NCI-H1417 treated with DMSO at 0.1 percent for 48 hours (cell line): ENCODE measurements at places on chromosomes 2 and 18.

DNA sequence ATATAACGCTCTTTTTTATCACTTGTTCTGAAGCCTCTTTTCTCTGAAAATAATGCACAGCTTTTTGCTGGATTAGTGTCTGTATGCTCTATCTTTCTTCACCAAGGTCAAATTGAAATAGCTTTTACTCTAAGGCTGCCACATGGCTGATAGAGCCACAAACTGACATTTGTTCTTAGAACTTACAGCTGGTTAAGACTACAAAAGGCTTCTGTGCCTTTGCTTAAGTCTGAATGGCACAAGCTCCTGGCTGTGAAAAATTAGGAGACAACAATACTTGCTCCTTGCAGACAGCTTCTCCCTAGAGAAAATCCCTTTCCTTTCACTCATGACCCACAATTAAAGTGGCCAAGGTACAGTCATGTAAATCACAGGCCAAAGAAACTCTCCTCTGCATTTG is 515.3 kb downstream of the DSC3 start:
- no peak for DNase-seq

GRCh38 chr2:223300326-223300725 is 248.3 kb downstream of the KCNE4 start:
- no peak for DNase-seq

DNA sequence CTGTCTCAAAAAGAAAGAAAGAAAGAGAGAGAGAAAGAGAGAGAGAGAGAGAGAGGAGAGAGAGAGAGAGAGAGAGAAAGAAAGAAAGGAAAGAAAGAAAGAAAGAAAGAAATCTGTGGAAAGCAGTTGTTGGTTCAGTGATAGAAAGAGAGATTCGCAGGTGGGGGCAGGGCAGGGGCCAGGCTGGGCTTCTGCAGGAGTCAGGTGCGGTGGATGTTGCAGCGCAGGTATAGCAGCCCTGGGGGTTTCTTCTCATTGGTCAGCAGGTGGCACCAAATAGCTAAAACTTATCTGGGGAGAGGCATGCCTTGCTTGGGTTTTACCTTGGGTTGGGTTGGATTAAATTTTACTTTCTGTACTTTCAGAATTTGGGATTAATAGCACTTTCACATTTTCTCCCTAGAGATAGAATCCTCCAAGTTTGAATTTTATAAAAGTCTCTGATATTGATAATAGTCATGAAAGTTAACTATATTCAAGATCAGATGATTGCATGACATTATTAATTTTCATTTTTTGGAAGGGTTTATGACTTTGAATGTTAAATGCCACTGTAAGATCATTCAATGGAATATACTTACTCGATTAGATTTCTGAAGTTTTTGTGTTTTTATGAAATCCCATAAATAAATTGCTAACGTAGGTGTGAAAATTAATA is 66.6 kb downstream of the SPTBN1 start:
- peak; percentile 26 for DNase-seq

DNA sequence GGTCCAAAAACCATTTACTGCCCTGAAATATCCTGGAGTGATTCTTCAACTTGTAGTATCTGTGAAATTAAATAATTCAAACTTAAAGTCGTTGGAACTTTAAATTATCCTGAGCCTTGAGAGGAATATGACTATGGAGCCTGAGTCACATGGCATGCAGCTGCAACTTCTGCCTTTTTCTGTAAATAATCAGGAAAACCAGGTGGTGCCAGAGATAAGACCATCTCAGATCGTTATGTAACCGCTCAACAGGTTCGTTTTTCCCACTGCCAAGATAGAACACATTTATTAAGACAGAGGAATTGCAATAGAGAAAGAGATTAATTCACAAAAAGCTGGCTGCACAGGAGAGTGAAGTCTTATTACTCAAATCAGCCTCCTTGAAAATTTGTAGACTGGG is 876.5 kb downstream of the SUCLG1 start:
- no peak for DNase-seq

DNA sequence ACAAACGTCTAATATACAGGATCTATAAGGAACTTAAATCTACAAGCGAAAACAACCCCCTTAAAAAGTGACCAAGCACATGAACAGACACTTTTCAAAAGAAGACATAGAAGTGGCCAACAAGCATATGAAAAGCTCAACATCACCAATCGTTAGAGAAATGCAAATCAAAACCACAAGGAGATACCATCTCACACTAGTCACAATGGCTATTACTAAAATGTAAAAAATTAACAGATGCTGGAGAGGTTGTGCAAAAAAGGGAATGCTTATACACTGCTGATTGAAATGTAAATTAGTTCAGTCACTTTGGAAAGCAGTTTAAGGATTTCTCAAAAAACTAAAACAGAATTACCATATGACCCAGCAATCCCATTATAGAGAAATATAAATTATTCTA is 1148.5 kb upstream of the FAM98A start:
- DNase-seq, result no peak

DNA sequence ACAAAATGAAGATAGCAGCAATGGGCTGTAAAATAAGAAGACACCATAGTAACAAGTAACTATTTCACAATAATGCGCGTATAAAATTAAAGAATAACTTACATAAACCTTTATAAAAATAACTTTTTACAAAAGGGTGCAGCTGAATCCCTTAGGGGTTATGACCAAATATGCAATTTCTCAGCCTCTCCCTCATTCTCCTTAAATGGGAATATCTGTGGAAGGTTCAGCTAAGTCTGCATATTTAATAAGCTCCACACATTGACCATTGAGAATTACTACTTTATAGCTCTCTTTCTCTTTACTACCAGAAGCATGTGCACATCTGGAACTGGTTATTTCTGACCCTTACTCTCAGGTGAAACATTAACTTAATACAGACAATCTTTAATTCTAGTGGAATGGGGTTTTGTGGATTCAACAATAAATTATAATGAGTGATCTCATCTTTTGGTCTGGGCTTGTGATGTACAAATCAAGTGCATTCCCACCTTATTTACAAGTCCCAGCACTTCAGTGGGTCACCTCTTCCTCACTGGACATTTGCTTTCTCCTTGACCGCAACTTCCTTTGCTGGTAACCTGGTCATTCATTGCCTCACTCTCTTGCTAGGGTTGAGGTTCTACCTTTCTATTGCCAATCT is 15.7 kb downstream of the ARHGAP15 start:
- no peak for DNase-seq

- DNase-seq, result no peak
Observed at GRCh38 chr18:46754188-46754587, 2.7 kb downstream of the ST8SIA5 start.

- DNase-seq, result peak; percentile 9
Observed at GRCh38 chr2:218648088-218648786, 11.2 kb downstream of the ZNF142 start.

DNA sequence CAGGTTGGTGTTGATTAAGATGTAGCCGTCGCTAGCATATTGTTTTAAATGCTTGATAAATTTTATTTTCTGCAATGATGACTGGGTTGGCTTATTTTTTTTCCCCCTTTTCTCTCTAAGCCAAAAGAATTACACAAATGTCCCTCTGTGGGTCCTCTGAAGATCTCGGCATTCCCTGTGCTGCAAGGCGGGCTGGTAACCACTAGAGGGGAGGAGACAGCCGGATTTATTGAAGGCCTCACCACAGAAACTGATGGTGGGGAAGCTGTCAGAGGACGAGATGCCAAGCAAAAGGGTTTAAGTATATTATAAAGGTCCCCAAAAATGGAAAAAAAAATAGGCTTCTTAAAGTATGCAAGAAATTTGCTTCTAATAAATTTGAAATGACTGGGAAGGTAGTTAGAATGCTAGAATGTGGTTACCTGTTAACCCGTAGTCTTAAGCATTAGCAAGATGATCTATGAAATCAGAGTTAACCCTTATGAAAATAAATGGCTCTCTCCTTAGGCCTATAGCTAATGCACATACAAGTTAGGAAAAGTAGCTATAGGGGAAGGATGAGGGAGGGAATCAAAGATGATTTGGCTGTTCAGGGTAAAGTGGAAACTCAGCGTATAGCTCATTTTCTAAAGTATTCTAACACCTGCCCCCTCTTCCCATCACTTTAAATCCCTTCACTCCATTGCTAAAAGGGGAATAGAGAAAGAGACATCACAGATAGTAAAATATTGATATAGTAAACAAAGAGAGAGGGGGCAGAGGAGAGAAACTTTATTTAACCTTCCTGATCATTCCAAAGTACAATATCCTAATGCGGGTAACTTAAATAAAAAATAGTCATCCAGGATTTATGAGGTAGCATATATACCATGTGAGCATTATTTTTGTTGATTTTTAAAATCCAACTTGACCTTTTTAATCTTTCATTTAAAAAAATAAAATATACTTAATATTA is 894.5 kb upstream of the POU3F3 start:
- DNase-seq, result no peak

DNA sequence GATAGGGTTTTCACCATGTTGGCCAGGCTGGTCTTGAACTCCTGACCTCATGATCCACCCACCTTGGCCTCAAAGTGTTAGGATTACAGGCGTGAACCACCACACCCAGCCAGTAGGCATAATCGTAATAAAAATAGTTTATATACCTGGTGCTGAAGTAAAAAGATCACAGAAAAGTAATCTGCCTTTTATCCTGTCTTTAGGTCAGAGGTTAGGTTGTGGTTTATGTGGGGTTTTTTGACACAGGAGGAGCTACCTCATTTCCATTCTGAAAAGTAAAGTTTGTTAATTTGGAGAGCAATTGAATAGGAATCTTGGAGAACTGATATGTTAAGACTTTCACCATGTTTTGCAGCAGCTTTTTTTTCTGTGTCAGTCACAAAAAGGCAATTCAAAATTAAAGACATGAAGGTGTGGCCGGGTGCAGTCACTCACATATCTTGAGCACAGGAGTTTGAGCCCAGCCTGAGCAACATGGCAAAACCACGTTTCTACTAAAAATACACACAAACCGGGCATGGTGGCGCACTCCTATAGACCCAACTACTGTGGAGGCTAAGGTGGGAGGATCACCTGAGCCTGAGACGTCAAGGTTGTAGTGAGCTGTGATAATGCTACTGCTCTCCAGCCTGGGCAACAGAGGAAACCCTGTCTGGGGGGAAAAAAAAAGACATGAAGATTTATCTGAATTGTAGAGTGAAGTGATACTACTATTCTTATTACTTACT is 31.5 kb downstream of the CCNT2 start:
- DNase-seq, result no peak

DNA sequence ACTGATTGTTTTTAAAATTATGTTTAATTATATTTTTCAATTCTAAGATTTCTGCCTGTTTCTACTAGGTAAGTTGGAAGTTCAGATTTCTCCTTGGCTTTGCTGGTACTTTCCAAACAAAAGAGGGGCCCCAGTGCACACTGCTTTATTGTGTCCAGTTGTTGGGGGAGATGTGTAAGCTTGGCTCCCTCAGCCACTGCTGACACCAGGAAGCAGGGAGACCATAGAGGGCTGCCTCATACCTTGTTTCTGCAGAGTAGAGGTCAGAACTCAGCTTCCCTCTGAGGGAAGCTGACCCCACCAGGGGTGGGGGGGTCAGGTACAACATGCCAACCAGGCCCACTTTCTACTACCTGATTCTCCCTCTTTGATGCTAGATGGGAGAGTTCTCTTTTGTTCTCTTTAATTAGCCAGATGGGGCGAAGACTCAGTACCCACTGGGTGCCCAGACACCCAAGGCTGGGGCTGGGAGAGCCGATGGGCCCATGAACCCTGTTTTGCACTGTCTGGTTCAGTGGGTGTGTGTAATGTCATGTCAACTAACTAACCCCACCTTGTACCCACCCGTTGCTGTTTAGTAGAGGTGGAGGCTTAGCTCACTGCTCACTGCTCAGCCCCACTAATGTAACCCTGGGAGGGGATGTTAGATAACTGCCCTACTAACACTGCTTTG is 14.7 kb downstream of the BCL2L11 start:
- no peak for DNase-seq

DNA sequence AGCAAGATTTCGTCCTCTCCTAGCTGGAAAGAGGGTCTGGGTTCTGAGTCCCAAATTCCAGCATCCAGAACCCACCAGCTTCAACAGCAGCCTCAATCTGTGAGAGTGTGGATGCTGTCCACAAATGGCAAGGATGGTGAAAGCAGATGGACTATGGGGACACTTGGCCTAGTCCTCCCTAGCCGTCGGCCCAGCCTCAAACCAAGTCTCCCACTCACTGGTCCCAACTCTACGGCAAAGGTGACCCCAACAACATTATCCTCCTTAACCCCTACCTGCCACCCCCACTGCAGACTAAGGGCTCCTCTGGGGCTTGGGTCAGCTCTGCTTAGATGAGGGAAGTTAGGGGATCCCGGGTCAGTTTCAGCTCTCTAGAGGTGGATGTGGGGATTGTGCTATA is 57.3 kb downstream of the TNS1 start:
- no peak for DNase-seq

- peak; percentile 78 for DNase-seq
Observed at GRCh38 chr2:96832754-96833507, 10.9 kb downstream of the ANKRD23 start.

GRCh38 chr2:232997749-232998665 is 15.0 kb downstream of the NGEF start:
- DNase-seq, result no peak

DNA sequence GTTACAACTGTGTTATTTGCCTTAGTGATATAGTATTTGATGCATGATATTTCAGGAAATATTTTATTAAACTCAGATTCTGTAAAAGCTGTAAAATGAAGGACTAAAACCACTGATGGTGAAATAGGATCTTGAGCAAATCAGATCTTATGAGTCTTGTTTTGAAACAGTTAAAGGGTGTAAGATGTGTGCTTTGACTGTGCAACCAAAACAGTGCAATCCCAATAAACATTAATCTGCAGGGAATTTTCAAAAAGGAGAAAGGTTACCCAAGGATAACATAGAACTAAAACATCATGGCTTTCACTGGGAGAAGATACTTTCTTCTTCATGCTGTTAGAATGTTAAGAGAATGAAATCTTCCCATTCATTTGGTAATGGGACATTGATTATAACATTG is 378.7 kb downstream of the PARD3B start:
- DNase-seq, result no peak

DNA sequence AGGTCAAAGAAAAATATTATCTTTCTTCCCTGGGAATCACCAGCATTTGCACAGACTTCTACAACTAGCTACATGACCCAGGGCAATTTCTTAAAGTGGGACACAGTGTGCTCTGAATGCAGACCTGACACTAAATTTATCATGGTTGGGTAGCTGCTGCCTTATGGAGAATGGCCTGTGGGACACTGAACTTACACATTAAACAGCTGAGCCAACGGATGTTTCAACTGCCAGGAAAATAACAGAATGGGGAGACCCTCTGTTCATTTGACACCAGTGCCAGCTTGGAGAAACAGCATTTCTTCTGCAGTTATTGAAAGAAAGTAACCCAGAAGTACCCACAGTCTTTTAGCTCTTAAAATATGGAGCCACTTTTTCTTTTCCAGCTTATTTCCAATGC is 54.1 kb downstream of the SLC8A1 start:
- DNase-seq, result no peak

- DNase-seq, result no peak
Observed at GRCh38 chr2:48755473-48755872, at the start of gene LHCGR. TSS of gene LHCGR (minus strand) at chr2:48755724. CDS start at chr2:48755671, 53 bp downstream.

DNA sequence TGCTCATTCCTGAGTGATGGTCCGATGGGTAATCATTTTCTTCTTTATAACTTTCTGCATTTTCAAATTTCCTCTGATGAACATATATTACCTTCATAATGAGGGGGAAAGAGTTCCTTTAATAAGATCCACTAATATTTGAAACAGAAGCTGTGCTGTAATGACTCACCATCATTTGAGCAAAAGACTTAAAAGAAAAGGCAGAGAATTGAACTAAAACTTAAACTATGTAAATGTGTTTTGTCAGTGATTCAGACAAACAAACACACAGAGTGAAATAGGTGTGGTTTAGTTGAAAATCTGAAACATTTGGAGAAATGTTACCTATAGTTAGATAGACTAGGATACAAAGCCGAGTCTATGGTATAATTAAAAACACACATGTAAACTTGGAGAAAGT is 209.6 kb downstream of the STK39 start:
- DNase-seq, result no peak
